CD8-positive, alpha-beta memory T cell (primary cell): ENCODE measurements at places on chromosomes 2 and 18. TPM values are rescaled to one million over a fixed set of nuclear protein-coding genes. Genes with fewer than 3 reads are reported as not detected.

Gene LMAN2L
- 9.4 TPM for total RNA-seq

GRCh38 chr2:26849056-26849999 is 1.4 kb downstream of the DPYSL5 start:
- peaks cover 53% of the 10 kb centered on the region for H3K27me3 ChIP-seq
- no peak overlapping the region for H3K4me3 ChIP-seq
- no peak for DNase-seq
- peaks cover 19% of the 10 kb centered on the region for H3K4me1 ChIP-seq
- H3K27ac ChIP-seq = no peak overlapping the region

GRCh38 chr18:40274618-40275196 is 1680.3 kb upstream of the PIK3C3 start:
- H3K4me1 ChIP-seq = no peaks in the 10 kb centered on the region
- H3K36me3 ChIP-seq = no peaks in the 10 kb centered on the region
- H3K27ac ChIP-seq = no peak overlapping the region
- H3K27me3 ChIP-seq = no peaks in the 10 kb centered on the region
- H3K4me3 ChIP-seq = no peak overlapping the region

DNA sequence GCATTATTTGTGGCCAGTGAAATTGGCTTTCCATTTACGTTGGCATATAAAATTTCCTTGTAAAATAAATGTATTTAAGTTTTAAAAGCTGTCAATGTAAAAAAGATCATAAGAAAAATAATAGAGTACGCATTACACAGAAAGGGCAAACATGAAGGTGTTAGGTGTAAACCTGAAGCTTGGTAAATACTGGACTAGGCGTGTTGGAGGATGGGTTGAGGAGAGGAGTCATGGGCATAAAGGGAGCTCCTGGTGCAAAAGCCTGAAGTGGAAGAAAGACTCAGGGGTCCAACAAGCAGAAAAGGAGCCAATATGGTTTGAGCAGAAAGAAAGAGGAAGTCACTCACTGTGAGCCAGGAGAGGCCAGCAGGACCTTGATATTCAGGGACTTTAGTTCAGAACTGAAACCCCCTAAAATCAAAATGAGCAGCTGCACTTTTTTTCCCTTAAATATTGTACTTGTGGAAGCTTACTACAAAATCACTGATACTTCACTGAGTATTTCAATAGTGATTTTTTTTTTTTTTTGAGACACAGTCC is 24.4 kb downstream of the SP5 start:
- peaks cover 7% of the 10 kb centered on the region for H3K27me3 ChIP-seq
- H3K4me3 ChIP-seq = no peak overlapping the region
- H3K4me1 ChIP-seq = no peaks in the 10 kb centered on the region
- no peak overlapping the region for H3K27ac ChIP-seq
- no peaks in the 10 kb centered on the region for H3K36me3 ChIP-seq

DNA sequence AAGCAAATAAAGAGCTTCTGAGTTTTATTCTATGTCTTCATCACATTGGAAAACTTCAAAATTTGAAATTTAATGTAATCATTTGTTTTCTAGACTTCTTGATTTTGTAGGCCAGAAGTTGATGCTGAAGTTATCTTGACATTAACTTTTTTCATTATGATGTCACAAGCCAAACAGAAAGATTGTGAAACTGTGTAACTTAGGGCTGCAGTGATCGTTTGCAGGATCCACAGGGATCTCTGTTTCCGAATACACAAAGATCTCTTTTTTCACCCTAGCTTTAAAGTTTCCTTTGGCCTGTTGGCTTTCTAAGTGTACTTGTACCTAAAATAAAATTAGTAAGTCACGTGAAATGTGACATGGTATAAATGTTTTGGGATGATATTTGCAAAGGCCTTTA is 594.9 kb upstream of the CDH2 start:
- H3K36me3 ChIP-seq = no peaks in the 10 kb centered on the region
- no peak overlapping the region for H3K27ac ChIP-seq
- H3K27me3 ChIP-seq = no peaks in the 10 kb centered on the region

DNA sequence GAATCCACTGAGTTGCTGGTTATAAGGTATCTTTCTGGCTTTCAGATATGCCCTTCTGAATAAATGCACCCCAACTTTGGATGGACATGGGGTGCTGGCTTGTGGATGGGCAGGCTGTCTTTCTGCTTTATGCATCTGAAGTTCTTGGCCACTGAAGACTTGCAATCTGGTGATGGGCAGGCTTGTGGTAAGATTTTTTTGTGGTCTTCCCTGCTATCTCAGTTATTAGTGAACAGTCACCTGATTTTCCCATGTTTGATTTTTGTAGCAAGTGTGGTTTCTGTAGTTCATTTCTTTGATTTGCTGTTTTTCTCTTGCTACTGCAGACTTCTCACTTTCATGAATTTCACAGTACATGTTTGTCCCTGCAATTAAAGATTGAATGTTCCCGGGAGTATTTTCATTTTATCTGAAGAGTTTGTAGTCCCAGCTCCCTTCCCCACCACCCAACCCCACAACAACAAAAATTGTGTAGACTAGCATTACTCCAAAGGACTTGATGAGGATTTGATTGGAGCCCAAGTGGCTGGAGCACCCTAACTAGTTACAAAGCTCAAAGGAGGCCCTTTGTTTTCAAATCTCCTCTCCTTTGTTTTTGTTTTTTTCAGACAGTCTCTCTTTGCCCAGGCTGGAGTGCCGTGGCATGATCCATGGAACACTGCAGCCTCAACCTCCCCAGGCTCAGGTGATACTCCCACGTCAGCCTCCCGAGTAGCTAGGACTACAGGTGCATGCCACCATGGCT is 63.6 kb upstream of the MGAT5 start:
- H3K27ac ChIP-seq = no peak overlapping the region
- H3K36me3 ChIP-seq = no peaks in the 10 kb centered on the region
- H3K27me3 ChIP-seq = no peaks in the 10 kb centered on the region
- H3K4me3 ChIP-seq = no peak overlapping the region
- H3K4me1 ChIP-seq = peaks cover 30% of the 10 kb centered on the region
- DNase-seq = no peak

DNA sequence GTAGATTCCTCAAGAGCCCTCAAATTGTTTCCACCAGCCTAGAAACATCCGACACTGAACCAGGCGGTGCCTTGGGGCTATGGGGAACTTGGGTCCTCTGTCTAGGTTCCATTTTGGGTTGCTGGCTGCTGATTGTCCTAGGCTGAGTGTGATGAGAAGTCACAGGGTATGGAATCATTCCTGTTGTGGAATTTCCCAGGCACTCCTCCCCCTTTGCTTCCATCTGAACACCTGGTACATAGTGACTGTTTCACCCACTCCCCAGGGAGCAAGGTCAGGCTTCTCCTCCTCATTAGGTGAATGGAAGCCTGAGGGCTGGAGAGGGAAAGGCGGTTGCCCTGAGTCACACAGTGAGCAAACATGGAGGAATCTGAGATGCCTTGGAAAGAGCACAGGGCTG is 4.5 kb downstream of the KIF3C start:
- no peak overlapping the region for H3K27ac ChIP-seq
- no peaks in the 10 kb centered on the region for H3K36me3 ChIP-seq
- H3K4me3 ChIP-seq = no peak overlapping the region
- DNase-seq = no peak
- no peaks in the 10 kb centered on the region for H3K27me3 ChIP-seq
- peaks cover 9% of the 10 kb centered on the region for H3K4me1 ChIP-seq
